Nephron progenitor cell (in vitro differentiated cells): ENCODE measurements at places on chromosomes 2 and 18.

- H3K27me3 ChIP-seq = no peaks in the 10 kb centered on the region
- H3K36me3 ChIP-seq = no peaks in the 10 kb centered on the region
- no peak overlapping the region for H3K27ac ChIP-seq
- peaks cover 28% of the 10 kb centered on the region for H3K4me1 ChIP-seq
Measured at GRCh38 chr2:215681799-215682596, 246.1 kb upstream of the FN1 start.

GRCh38 chr2:64793701-64794100, 140.0 kb upstream of the SERTAD2 start:
- no peak for DNase-seq
- no peak overlapping the region for H3K4me3 ChIP-seq
- peaks cover 4% of the 10 kb centered on the region for H3K27me3 ChIP-seq
- H3K36me3 ChIP-seq = no peaks in the 10 kb centered on the region

DNA sequence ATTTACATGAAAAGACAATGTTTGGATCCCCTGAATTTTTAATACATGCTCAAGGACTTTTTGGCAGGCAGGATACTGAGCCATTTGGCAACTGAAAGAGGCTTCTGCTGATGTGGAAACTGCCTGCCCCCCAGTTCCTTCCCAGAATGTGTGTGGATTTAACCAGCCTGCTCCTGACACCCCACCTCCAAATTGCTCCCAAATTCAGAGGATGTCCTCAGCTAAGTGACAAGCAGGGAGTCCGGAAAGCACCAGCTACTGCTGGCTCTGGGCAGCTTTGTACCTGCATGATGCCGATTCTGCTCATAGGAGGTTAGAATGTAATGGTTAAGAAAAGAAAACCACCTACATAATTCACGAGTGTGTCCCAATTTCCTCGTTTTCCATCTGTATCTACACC, 197.5 kb downstream of the CDH20 start:
- H3K36me3 ChIP-seq = no peaks in the 10 kb centered on the region
- H3K27me3 ChIP-seq = peaks cover 8% of the 10 kb centered on the region
- H3K4me3 ChIP-seq = no peak overlapping the region
- no peak overlapping the region for H3K27ac ChIP-seq
- H3K4me1 ChIP-seq = peaks cover 21% of the 10 kb centered on the region

DNA sequence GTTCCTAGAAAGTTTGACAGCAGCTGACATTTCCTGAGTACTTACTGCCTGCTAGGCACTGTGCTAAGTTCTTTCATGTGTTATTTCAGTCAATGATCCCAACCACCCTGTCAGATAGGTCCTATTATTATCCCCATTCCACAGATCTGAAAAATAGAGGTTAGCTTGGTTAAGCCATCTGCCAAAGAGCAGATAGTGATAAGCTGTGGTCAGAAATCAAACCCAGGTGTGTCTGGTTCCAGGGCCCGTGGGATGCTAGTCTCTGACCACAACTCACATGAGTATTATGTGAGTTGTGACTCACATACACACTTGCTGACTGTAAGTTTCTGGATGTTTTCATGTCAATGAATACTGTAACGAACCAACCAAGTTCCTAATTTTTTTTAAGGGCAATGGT, 132.0 kb upstream of the APCDD1 start:
- no peaks in the 10 kb centered on the region for H3K36me3 ChIP-seq
- no peak overlapping the region for H3K4me3 ChIP-seq
- DNase-seq = no peak
- peaks cover 9% of the 10 kb centered on the region for H3K27me3 ChIP-seq
